ENCODE measurements at places on chromosomes 5 and 9.

GRCh38 chr9:133677126-133678010 lies 41.2 kb downstream of the DBH start:
- peak; percentile 19 for DNase-seq

- DNase-seq, result no peak
These were observed 1.2 kb downstream of the SURF4 start for GRCh38 chr9:133374612-133375115.

- no peak for DNase-seq
These were observed 1967.0 kb upstream of the CDH9 start for GRCh38 chr5:29005386-29005785.

- no peak for DNase-seq
These were observed 7.6 kb upstream of the IRX2 start for GRCh38 chr5:2759091-2759490.

DNA sequence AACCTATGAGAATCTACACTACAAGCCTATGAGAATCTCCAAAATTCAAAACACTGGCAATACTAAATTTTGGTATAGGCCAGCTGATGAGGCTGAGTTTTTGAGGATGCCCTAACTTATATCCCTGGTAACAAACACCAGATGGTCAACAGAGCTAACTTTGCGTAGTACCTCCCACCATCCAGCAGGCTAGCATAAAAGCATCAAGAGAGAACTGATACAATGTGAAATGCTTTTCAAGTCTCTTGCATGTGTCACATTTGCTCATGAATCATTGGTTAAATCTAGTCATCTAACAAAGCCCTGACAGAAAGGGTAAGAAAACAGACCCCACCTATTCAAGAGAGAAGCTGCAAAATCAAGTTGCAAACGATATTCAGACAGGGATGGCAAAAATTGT lies 1609.7 kb upstream of the CDH9 start:
- no peak for DNase-seq

DNA sequence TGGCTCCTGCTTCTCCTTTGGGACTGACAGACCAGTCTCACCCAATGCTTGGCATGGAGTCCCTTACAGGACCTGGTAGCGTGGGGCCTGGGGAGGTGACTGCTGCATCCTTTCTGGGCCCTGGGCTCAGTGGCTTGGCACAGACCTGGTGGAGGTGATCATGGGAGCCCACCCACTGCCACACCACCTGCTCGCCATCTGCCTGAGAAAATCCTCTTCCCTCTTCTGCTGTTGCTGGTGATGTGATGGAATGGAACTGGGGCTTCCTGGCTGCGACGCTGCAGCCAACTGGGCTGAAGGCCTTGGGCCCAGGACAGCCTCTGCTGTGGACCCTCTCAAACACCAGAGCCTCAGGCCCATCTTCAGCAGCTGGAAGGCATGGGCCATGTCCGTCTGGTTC lies 122.5 kb upstream of the PANK3 start:
- no peak for DNase-seq

DNA sequence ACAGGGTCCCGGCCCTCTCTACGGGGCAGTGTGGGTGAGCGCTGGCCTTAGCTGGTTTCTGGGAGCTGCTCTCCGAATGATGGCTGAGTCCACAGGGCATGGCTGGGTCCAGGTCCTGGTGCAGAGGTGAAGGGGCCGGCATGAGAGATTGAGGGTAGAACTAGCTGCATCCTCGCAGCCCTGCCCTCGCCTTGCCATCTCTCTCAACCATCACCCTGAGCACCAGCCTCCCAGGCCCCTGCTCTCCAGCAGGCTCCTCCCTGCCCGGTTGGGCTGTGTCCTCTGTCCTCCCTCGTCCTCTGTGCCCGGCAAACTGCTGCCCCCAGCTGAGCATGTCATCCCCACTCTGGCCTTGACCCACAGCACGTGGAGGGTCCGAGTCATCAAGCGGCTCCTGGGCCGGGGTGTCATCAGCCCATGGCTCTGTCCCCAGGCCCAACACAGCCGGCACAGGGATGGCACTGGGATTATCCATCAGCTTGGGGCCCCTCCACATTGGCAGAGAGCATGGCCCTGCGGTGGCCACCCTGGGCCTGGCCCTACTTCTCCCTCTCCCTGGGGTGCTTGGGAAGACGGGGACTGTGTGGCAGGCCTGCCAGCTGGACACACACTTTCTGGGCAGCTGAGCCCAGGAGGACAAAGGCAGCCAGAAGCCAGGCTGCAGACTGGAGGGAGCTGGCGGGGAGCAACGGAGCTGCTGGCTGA lies 8.4 kb downstream of the FLT4 start:
- DNase-seq, result no peak

- DNase-seq, result no peak
These were observed 28.1 kb upstream of the LRRTM2 start for GRCh38 chr5:138903130-138903775.

GRCh38 chr5:153835891-153836515 lies 202.7 kb downstream of the FAM114A2 start:
- DNase-seq, result no peak

GRCh38 chr5:165184183-165184582 lies 1678.8 kb downstream of the MAT2B start:
- DNase-seq, result no peak

DNA sequence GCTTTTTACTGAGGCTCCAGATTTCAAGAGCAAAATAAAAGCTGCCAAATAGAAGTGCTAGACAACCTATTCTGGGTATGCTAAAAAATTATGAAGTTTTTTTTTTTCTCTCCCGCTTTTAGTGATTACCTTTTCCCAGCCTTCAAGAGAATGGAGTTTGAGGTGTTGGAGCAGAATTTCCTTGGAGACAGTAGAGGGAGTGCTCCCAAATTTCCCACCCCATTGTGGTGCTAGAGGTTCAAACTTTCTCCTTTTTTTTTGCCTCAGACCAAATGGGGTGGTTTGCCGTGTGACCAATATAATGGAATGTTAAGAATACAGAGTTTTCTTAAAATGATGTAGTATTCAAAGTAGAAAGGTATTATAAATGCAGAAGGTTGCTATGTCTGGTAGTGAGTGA lies 244.2 kb upstream of the RIOK2 start:
- DNase-seq, result no peak

DNA sequence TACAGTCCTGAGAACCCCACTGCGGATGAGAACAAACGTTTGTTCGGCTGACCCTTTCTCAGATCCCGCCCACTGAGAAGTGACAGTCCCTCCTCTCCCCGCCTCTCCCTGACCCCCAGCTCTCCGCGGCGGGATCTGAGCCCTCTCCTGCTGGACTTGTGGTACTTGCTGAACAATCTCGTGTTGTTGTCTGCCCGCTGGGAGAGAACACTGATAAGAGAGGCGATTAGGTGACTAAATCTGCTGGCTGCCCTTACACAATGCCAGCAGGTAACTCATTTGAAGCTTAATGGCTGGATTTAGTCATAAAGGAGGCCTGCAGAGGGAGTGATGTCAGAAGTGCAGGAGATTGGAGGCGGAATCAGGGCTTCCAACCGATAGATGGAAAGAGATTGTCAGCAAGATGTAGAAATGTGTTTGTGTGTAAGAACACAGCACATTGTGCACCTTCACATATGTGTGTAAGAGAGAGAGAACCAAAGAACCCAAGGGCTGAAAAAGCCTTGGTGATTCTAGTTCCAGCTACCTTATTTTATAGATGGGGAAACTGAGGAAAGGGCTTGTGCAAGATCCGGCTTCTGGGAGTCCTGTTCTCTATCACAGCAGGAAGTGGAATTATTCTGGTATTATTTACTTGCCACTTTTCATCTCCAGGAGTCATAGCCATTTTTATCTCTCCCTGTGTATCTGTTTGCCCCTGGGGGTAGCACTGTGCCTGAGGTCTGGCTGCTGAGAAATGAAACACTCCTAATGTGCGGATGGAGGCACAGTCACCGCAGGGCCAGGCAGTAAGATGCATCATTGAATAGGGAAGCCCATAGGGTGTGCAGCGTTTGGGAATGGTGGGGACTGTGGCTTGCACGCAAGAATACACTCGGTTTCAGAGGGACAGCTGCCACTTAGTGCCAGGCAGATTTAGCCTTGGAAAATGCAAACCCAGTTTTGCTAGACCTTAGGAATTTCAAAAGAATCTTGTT lies 203.7 kb upstream of the MSX2 start:
- DNase-seq, result no peak

- DNase-seq, result no peak
These were observed 38.2 kb upstream of the BTNL3 start for GRCh38 chr5:180950291-180950949.

- no peak for DNase-seq
These were observed 39.7 kb downstream of the ACTL7B start for GRCh38 chr9:108816037-108816436.

- peak; percentile 85 for DNase-seq
These were observed at the start of the genes COQ4 and TRUB2 for GRCh38 chr9:128322404-128323211. Gene COQ4 (plus strand): TSS chr9:128322839. CDS start chr9:128322859, 20 bp downstream. Gene TRUB2 (minus strand): TSS chr9:128322447. CDS start chr9:128322408, 39 bp downstream.

GRCh38 chr9:127055745-127056402 lies 66.6 kb downstream of the ANGPTL2 start:
- no peak for DNase-seq

GRCh38 chr5:3612591-3613042 lies 17.0 kb downstream of the IRX1 start:
- no peak for DNase-seq

GRCh38 chr9:126030716-126031115 lies 283.5 kb downstream of the PBX3 start:
- no peak for DNase-seq

GRCh38 chr9:91949946-91950664 lies at the start of gene ROR2:
Gene ROR2 (minus strand): TSS chr9:91950228.
- DNase-seq, result no peak

GRCh38 chr5:132688536-132689339 lies 14.9 kb downstream of the IL4 start:
- DNase-seq, result no peak

DNA sequence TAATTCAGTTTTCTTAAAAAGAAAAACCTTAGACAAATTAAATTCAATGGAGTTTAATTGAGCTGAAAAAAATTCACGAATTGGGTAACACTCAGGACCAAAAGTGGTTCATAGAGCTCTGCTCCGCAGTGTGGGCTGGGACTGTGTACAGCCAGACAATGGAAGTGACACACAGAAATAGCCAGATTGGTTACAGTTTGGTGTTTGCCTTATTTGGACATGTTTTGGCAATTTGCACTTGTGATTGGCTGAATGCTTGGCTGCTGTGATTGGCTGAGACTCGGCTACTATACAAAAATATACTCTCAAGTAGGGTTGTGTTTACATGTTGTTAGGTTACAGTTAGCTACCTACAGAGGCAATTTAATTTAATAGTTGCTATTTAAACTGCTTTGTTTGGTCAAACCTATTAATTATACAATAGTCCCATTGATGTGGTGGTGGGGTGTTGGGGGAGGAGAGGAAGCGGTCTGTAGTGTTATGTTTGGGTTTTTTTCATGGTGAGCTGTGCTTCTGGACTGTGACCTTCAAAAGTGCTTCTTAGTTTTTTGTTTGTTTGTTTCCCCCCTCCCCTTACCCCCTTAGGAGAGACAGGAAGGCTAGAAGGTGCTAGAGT lies 95.2 kb downstream of the CNTLN start:
- no peak for DNase-seq

- DNase-seq, result no peak
These were observed 78.0 kb downstream of the NSUN2 start for GRCh38 chr5:6554812-6555211.

DNA sequence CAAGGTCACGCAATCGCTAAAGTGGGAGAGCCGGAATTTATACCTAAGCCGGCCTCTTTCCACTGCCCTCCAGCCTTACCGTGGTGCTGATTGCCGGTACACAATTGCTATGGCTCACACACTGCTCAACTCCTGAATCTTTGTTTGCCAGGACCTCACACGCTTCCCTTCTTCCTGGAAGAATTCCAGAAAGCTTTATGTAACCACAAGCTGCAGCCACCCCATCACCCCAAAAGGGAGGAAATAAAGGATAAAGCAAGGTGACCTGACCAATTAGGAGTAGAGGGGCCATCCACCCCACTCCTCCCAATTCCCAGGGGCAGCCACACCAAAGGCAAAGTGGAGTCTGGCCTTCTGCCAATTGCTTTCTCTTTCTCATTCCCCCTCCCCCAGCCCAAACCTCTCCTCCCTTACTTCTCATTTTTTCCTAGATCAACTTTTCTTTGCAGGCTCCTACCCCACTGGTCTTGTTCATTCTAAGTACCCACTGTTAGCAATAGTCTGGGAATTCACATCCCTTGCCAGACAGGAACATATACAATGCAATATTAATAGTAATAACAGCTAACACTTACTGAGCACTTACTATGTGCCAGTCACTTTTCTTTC lies 18.0 kb upstream of the CDC23 start:
- DNase-seq, result no peak

DNA sequence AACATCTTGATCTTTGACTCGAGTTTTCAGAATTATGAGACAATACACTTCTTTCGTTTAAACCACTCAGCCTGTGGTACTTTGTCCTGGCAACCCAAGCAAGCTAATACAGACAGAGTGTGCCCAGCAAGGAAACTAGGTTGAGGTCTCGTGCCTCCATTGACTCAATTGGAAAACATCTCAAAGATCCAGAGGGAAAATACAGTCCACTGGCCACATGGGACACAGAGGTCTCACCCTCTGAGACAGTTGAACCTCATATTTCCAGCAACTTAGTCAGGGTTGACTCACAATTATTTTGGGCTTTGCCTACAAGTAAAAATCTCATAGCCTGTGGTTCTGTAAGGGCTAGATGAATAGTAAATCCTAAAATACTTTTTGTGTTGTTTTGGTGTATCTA lies 631.5 kb downstream of the MTRR start:
- DNase-seq, result no peak

GRCh38 chr9:13607481-13608441 lies 328.3 kb upstream of the MPDZ start:
- DNase-seq, result no peak

GRCh38 chr5:179964015-179964414 lies 56.3 kb upstream of the TBC1D9B start:
- DNase-seq, result no peak

DNA sequence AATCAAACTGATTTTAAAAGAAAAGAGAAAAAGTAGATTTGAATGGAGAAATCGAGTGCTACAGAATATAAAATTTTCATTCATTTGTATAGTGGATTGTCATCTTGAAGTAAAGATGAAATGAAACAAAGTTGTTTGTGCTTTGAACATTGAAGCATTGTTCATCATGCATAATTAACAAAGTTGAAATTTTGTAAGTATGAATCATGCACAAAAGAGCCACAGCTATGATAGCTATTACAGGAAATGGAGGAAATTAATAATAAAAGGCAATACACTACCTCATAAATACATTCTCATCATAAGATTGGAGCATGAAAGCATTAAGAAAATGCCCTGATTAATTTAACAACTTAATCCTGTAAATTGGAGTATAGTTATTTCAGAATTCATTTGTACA lies 153.4 kb upstream of the TLX3 start:
- no peak for DNase-seq

All from activated CD8-positive, alpha-beta memory T cell treated with anti-CD3 and anti-CD28 coated beads for 4 hours (primary cell).